ENCODE measurements at places on chromosomes 12 and 14. TPM values are rescaled to one million over a fixed set of nuclear protein-coding genes. Genes with fewer than 3 reads are reported as not detected.

DNA sequence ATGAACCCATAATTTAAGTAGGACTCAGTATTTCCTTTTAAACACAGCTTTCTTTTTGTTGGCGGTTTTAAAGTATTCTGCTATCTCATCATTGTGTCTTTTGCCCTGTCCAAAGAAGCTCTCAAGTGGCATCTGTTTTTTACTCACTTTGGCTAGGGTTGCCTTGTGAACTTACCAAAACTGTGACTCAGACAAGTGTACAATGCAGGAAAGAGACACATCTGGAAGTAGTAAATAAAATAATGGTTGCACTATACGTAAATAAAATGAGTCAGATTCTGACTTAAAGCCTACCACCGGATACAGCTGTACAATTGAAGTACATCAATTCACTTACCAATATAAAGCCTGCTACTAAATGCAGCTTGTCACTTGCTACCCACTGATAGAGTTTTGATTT, 619.2 kb upstream of the LRFN5 start:
- H3K4me1 ChIP-seq: no peaks in the 10 kb centered on the region
- no peak for DNase-seq
- no peak overlapping the region for H3K4me3 ChIP-seq
- no peaks in the 10 kb centered on the region for H3K36me3 ChIP-seq
- no peak overlapping the region for H3K27ac ChIP-seq

- H3K36me3 ChIP-seq: no peaks in the 10 kb centered on the region
- H3K27ac ChIP-seq: no peak overlapping the region
- no peak overlapping the region for H3K4me3 ChIP-seq
Observed at GRCh38 chr12:102824218-102824835, 92.7 kb downstream of the PAH start.

Gene SIX6
- not detected for polyA plus RNA-seq

GRCh38 chr14:100703386-100704220, 23.1 kb upstream of the DLK1 start:
- H3K36me3 ChIP-seq: no peaks in the 10 kb centered on the region
- no peak overlapping the region for H3K27ac ChIP-seq
- no peak overlapping the region for H3K4me3 ChIP-seq
- H3K4me1 ChIP-seq: peaks cover 8% of the 10 kb centered on the region
- no peaks in the 10 kb centered on the region for H3K27me3 ChIP-seq
- no peak for DNase-seq

DNA sequence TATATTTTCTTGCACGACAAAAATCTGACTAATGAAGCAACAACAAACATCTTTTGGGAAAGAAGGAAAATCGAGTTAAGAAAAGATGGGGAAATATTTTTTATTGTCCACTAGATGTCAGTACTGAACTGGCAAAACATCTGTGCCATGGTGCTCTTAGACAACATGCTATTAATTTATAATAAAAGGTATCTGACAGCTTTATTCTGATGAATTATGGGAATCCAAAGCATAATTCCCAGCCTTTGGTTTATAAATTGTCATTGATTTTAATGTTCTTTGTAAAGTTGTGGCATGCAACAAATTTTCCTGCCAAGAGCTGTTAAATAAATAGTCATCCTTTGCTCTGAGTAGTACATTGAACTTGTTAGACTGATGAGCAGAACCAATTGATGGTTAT, 231.2 kb downstream of the ETNK1 start:
- no peaks in the 10 kb centered on the region for H3K27me3 ChIP-seq
- H3K4me1 ChIP-seq: no peaks in the 10 kb centered on the region
- H3K36me3 ChIP-seq: no peaks in the 10 kb centered on the region
- no peak overlapping the region for H3K4me3 ChIP-seq
- H3K27ac ChIP-seq: no peak overlapping the region

GRCh38 chr12:50162230-50162629, 4.9 kb downstream of the CERS5 start:
- no peak overlapping the region for H3K4me3 ChIP-seq
- H3K27ac ChIP-seq: no peak overlapping the region
- H3K36me3 ChIP-seq: peaks cover 7% of the 10 kb centered on the region
- DNase-seq: no peak
- peaks cover 7% of the 10 kb centered on the region for H3K4me1 ChIP-seq

DNA sequence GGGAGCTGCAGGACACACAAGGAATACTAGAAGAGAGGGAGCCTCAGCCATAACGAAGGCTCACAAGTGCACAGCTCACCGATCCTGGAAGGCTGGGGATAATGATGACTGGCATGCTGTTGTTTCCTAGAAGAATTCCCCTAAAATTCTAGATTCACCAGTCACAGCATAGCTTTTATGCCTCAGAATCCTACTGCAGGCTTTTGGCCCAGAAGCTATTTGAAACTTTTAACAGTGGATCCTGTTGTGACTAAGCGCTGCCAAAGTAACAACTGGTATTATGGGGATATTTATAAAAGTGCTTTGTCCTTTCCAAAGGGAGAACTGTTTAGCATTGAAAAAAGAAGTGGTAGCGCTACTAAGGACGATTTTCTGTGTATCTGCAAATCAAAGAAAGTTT, 214.1 kb upstream of the PELI2 start:
- no peak for DNase-seq
- H3K4me1 ChIP-seq: no peaks in the 10 kb centered on the region
- no peak overlapping the region for H3K4me3 ChIP-seq
- no peaks in the 10 kb centered on the region for H3K27me3 ChIP-seq
- no peak overlapping the region for H3K27ac ChIP-seq
- H3K36me3 ChIP-seq: no peaks in the 10 kb centered on the region

Gene GLT1D1
- polyA plus RNA-seq: 40.6 TPM

DNA sequence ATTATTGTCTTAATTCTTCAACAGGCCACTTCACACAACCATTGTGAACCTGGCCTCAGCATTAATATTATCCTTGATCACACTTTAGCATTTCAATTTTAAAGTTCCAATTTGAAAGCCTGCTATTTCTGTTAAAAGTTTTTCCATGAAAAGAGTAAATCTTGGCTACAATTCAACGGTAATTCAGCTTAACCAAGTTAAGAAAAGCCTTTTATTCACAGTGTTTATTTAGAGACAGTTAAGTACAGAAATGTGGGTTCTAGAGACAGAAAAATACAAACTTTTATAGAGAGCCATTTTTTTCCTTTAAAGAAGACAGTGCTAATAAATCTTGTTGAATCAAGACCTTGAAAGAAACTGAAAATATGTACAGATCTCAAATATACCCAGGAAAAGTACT, 103.9 kb downstream of the NPAS3 start:
- H3K4me3 ChIP-seq: no peak overlapping the region
- no peaks in the 10 kb centered on the region for H3K36me3 ChIP-seq
- no peak for DNase-seq
- no peaks in the 10 kb centered on the region for H3K4me1 ChIP-seq

Gene KRT1
- not detected for polyA plus RNA-seq

- DNase-seq: no peak
- H3K4me3 ChIP-seq: no peak overlapping the region
- H3K27me3 ChIP-seq: no peaks in the 10 kb centered on the region
- H3K27ac ChIP-seq: no peak overlapping the region
Observed at GRCh38 chr12:93733358-93733757, 56.2 kb downstream of the CRADD start.

Gene JPH4
- 3.7 TPM for polyA plus RNA-seq

Gene SYNDIG1L
- polyA plus RNA-seq: not detected

- peak overlapping the region; percentile 61 for H3K4me3 ChIP-seq
- no peaks in the 10 kb centered on the region for H3K27me3 ChIP-seq
- peak overlapping the region; percentile 90 for H3K27ac ChIP-seq
- H3K4me1 ChIP-seq: peaks cover 89% of the 10 kb centered on the region
Observed at GRCh38 chr14:92462568-92462967, 51.0 kb upstream of the RIN3 start.

DNA sequence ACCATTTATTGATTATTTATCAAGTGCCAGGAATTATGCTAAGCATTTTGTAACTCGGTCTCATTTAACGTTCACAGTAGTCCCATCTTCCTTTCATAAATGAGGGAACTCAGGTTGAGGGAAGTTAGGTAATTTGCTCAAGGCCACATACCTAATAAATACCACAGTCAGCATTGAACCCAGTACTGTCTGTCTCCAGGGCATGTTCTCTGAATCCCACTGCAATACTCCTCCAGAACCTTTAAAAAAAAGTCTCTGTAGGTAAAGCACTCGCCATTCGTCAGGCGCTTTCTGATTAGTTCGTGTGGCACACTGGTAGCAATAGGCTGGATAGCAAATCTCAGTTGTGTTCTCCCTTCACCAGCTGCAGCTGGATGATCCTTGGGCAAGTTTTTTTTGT, 14.3 kb downstream of the SLC17A8 start:
- no peak overlapping the region for H3K27ac ChIP-seq
- H3K4me3 ChIP-seq: no peak overlapping the region
- DNase-seq: no peak
- no peaks in the 10 kb centered on the region for H3K4me1 ChIP-seq

Gene GLT8D2
- not detected for polyA plus RNA-seq

Gene FAM186B
- polyA plus RNA-seq: not detected

Gene DRAM1
- 43.0 TPM for polyA plus RNA-seq

- DNase-seq: no peak
- H3K27me3 ChIP-seq: no peaks in the 10 kb centered on the region
Observed at GRCh38 chr12:56878010-56878339, 56.2 kb downstream of the SDR9C7 start.

DNA sequence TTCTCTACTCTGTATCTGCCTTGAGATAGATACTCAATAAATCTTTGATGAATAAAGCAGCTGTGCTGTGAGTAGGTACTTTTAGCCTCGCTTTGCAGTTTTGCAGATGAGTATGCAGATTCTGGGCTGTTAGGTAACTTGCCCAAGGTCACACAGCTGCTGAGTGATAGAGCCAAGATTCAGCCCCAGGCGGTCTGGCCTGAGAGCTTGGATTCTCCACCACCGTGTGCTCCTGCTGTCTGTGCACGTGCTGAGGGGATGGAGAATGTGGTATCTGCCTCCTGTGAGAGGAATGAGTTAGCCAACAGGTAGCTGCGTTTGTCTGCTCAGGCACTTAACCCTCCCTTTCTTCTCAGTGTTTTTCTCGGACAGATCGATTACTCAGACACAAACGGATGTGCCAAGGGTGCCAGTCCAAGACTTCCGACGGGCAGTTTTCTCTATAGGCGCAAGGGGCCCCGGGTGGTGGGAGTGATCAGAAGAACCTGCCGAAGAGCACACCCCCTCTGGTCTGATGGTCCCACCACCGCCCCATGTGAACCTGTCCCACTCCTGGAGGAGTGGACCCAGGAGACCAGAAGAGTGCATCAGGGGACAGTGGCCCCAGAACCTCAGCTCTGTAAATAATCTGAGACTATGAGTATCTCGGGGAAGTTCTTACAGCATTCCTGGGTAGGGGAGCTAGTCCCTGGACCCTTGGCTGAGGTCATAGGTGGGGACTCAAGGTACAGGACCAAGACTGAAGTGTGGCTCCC, 6.6 kb upstream of the CSAD start:
- peaks cover 72% of the 10 kb centered on the region for H3K36me3 ChIP-seq
- peaks cover 18% of the 10 kb centered on the region for H3K4me1 ChIP-seq
- no peak overlapping the region for H3K27ac ChIP-seq
- no peak for DNase-seq

DNA sequence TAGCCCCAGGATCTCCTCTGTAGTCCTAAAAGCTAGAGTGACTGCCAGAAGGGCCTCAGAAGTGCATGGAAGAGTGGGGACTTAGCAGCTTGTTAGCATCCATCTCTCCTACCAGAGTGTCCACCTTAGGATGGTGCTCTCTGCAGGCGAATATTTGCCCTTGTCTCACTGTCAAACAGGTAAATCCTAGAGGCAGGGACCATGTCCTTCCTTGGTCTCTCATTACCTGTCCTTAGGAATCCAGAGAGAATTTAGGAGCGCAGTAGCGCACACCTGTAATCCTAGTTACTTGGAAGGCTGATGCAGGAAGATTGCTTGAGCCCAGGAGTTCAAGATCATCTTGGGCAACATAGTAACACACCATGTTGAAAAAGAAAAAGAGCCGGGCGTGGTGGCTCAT, 21.4 kb downstream of the AGAP2 start:
- H3K27me3 ChIP-seq: no peaks in the 10 kb centered on the region
- H3K4me1 ChIP-seq: no peaks in the 10 kb centered on the region
- no peak overlapping the region for H3K4me3 ChIP-seq
- peaks cover 94% of the 10 kb centered on the region for H3K36me3 ChIP-seq
- no peak for DNase-seq

GRCh38 chr14:23443411-23443812, 8.0 kb upstream of the MYH7 start:
- H3K36me3 ChIP-seq: no peaks in the 10 kb centered on the region
- no peaks in the 10 kb centered on the region for H3K4me1 ChIP-seq
- no peaks in the 10 kb centered on the region for H3K27me3 ChIP-seq
- H3K27ac ChIP-seq: no peak overlapping the region
- H3K4me3 ChIP-seq: no peak overlapping the region

Data from CD14-positive monocyte (primary cell).